ENCODE measurements at places on chromosomes 12 and 14.
A peak's percentile ranks its signal among the peaks of the same experiment; 100 is the strongest.

DNA sequence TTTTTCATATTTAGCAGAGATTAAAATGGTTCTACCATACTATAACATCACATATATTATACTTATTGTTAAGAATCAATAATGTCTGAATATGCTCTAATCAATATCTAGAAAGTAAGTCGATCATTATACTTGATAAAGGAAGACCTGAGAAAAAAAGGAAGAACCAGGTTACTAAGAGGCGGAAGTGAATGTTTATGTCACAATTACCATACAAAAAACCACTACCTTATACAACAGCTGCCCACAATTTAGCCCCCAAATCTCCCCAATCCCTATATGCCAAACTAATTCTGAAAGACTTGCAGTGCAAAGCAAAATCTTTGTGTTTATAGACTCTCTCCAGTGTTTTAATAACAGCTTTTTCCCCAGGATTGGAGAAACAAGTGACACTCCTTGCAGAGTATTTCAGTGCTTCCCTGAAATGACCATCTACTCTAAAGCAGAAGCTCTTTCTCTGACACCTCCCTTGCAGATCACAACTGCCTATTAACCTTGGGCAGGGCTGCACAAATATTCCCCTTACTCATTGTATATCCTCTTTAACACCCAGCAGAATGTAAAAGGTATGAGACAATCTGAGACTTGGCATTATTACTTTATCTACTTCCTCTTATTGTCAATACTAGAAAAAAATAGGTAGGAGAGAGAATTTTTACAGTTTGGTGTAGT, 12.7 kb upstream of the SLC2A3 start:
- DNase-seq: no peak

DNA sequence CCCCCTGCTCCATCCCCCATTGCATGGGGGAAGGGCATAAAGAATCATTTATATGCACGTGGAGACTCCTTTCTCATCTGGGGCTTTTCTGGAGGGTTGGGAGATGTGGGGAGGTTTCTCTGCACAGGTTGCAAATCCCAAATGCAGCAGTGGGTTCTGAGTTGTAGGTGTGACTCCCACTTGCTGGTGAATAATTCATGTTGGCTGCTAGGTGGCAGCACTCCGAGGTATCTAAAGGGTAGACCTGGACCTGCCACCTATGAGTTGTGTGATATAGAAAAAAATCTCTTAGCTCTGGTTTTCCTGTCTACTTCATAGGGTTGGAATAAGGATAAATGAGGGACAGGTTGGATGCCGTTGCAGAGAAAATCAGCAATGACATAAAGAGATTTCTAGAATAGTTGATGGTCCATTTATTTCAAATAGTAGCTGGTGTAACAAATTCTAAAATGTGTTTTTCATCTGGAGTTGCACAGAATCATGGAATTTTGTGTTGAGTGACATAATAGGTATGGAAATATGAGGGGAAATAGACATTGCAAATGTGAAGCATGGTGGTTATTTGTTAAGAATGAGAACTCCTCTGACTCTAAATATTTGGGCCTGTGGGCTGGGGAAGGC, 4.6 kb downstream of the MARCHF9 start:
- DNase-seq: no peak

GRCh38 chr12:49873361-49873934, 30.3 kb downstream of the FAIM2 start:
- no peak for DNase-seq

DNA sequence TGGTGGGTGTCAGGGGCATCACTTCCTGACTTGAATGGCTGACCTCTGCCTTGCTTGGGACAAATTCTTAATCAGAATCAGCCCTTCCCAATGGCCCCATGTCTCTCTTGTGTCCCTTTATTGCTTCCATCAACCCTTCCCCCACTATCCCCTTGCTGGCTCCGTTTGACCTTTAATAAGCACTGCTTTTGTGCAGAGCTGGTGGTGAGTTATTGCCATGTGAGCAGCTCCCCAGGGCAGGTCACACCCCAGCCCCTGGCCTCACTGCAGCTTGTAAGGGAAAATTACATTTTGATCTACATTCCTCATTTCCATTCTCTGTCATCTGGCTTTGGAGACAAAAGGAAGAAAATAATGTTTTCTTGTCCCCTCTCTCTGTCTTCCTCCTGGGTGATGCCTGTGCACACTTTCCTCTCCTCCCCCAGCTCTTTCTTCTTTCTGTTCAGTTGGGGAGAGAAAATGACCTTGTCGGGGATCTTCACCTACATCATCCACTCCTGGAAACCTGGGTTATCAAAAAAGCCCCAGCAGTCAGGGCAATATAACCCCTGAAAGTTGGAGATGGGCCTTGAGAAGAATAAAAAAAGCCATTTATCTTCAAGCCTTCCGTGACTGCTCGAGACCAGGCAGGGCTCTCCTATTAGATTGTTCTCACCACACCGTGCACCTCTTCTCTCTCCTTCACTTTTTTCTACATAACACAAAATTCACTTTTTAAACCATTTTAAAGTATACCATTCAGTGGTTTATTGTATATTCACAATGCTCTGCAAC, 100.4 kb upstream of the SRRM4 start:
- DNase-seq: no peak

DNA sequence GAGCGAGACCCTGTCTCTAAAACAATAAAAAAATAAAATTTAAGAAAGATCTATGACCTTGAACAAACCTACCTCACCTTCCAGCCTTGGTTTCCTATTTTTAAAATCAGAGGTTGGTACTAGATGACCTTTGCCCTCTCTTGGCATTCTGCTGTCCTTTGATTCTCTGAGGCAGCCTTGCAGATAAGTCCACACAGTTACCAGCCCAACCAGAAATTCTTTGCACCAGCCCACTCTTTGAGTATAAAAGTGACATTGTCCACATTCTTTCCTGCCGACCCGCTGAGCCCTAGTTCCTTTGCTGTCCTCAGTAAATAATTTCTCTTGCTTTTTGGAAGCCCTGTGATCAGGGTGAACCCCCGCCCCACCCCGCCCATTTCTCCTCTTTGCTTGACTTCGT, 150.4 kb downstream of the PHETA1 start:
- DNase-seq: no peak

- DNase-seq: no peak
These were observed 4.6 kb upstream of the DIO3 start for GRCh38 chr14:101556566-101557320.

GRCh38 chr14:55438066-55438683, 2.2 kb downstream of the TBPL2 start:
- peak; percentile 25 for DNase-seq

DNA sequence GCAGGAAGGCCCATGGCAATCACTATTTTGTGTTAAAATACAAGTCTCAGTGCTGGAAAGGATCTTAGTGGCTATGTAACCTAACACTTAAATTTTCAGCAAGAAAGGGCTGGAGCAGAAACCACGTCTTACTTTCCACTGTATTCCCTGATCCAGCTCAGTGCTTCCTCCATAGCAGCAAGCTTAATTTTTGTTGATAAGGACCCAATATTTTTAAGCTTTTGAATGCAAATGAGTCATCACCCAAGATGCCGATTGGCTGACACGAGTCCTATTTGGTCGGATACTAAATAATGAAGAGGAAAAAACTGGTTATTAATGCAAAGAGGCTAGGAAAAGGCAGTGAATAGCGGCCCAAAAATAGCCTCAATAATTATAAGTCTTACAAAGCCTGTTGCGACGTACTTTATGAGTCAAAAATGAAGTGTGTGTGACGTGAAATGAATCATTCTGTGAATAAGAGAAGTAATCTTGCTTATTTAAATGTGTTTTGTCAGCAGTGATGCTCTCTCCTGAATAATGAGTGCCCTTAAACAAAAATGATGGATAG, 46.9 kb upstream of the IGF1 start:
- DNase-seq: no peak

DNA sequence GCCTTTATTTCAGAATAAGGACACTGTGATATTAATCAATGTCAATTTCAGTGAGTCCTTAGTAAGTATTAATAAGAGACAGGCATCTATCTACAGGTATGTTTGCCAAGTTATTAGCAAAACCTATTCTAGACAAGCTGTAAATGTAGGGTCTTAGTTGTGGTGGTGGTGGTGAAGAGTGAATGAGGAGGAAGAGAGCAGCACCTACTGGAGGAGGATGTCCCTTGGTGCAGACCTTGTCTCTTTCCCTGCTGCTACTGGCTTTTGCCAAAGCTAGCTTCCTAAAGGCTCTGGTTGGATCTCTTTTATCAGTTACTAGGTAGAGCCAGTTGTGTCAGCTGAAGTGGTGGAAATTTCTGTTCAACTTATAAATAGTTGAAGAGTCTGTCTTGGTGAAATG, 304.8 kb upstream of the ATP2B1 start:
- DNase-seq: no peak

DNA sequence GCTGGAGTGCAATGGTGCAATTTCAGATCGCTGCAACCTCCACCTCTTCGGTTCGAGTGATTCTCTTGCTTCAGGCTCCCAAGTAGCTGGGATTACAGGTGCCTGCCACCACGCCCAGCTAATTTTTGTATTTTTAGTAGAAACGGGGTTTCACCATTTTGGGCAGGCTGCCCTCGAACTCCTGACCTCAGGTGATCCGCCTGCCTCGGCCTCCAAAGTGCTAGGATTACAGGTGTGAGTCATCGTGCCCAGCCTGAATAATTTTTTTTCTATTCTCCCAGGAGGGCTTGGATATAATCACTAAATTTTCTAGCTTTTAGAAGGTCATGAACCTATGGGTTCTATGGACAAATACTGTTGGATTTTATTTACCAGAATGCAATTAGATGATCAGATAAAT, 44.7 kb upstream of the GNPNAT1 start:
- no peak for DNase-seq

GRCh38 chr14:36880276-36880675, 218.6 kb downstream of the PAX9 start:
- DNase-seq: no peak

GRCh38 chr12:64273527-64274403, 51.7 kb upstream of the KICS2 start:
- DNase-seq: no peak

DNA sequence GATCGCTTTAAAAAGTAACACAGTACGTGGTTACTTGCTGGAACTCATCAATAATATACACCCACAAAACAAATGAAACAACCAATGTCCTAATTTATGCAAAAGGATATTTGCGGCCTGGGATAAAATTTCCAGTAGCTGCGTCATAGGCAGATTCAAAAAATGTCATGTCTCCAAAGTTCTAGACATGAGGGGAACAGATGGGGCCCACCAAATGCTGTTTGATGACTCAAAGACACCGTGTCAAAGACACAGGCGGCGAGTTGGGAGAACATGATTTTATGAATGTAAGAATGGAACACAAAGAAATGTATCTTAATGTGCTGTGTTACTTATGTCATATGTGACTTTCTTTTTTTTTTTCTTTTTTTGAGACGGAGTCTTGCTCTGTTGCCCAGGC, 34.3 kb upstream of the NCOR2 start:
- DNase-seq: no peak

GRCh38 chr12:8696442-8697090, 1.2 kb upstream of the RIMKLB start:
- DNase-seq: no peak

DNA sequence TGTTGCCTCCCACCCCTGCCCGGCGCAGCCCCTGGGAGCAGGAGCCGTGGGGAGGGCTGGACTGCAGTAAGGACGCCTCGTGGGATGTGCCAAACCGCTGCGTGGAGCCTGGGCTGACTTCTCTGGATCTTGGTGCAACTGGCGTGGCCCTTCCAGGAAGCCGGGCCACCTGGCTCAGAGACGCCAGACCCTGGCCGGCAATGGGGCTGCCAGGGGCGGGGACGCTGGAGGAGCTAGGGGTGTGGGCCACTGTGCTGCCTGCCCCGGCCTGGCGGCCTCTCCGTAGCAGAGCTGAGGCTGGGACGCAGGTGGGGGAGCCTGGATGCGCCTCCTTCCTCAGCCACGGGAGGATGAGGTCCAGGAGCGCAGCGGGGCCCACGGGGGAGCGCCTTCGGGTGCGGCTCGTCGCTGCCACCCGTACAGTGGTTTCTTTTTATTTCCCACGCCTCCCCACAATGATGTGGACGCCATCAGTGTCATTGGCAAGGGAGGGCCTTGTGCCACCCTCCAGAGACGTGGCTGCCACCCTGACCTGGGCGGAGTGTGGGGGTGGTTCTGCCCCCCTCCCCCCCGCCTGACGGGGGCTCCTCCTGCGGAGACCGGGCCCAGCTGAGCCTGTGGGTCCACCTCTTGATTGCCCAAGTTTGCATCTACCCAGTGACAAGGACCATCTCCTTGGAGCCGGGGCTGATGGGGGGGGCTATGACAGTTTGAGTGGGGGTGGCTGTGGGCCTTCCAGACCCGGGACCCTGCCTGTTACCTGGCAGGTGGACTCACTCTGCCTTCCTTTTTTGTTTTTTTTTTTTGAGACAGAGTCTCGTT, 11.3 kb downstream of the DDX51 start:
- no peak for DNase-seq

GRCh38 chr12:29743077-29743476, 40.7 kb downstream of the TMTC1 start:
- no peak for DNase-seq

GRCh38 chr14:104460791-104461651, 118.5 kb upstream of the C14orf180 start:
- DNase-seq: peak; percentile 77

GRCh38 chr14:60977847-60978246, 3.0 kb downstream of the TRMT5 start:
- DNase-seq: no peak

GRCh38 chr14:99579903-99580571, 24.0 kb downstream of the CCDC85C start:
- DNase-seq: no peak

DNA sequence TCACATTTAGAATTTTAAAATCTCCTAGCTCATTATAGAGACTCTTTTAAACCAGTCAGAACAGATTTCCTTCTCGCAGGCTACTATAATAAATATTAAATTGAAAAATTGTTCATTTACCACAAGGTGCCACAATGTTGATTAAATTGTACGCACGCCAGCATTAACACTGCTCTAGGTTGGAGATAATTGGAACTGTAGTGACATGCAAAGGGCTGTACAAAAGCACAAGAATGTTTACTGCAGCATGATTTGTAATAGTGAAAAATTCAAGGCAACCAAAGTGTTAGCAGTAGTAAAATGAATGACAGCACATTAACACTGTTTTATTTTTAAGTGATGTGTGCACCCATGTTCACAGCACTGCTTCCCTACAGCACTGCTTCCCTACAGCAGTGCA, 52.5 kb downstream of the TMEM132D start:
- DNase-seq: no peak

GRCh38 chr12:788288-788687, 35.9 kb downstream of the WNK1 start:
- no peak for DNase-seq

DNA sequence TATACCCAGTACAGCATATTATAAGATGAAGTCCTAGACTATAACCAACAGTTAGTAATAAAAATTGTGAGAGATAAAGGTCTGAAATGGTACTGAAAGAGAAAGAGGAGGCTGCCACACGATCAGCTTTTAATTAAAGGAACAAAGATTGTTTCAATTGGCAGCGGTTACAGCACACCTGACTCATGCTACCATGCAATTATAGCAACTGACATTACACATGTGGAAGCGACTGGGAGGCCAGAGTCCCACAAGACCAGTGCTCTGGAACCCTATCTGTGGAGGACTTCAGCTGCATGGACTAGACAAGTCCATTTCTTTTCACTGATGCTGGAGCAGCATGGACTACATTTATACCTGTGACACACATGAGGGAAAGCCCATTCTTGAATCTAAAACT, 55.2 kb downstream of the SEL1L start:
- no peak for DNase-seq

Data from vagina (tissue), 2 donors.